CD8-positive, alpha-beta T cell (primary cell): ENCODE measurements at places on chromosomes 1 and 21.

- DNase-seq = no peak
These were observed 445.9 kb downstream of the KIF26B start for GRCh38 chr1:245600658-245601057.

DNA sequence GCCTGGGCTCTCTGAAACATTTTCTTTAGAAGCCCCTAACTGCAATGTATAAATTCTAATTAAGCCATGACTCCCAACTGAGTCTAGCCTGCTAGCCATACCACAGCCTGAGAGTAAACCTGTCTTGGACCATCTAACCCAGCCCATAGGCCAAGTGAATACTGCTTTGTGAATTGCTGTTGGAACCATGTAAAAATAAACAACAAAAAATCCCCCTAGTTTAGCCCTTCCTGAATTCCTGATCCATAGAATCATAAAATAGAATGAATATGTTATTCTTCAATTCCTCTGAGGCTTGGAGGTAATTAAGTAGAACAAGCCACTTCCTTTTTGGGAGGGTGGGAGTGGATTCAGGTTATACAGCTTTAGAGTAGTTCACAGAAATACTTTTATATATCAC is 1496.4 kb downstream of the MRPL39 start:
- no peak for DNase-seq

- no peak for DNase-seq
These were observed 46.6 kb upstream of the ATP1A1 start for GRCh38 chr1:116326486-116326885.

GRCh38 chr1:92934395-92935378 is 26.6 kb downstream of the DIPK1A start:
- no peak for DNase-seq

GRCh38 chr1:175132436-175132835 is 60.1 kb downstream of the KIAA0040 start:
- DNase-seq = no peak

- DNase-seq = peak; percentile 87
These were observed 35.7 kb upstream of the DUSP10 start for GRCh38 chr1:221777431-221778072.

- DNase-seq = no peak
These were observed 397.7 kb downstream of the HLX start for GRCh38 chr1:221276896-221277409.

DNA sequence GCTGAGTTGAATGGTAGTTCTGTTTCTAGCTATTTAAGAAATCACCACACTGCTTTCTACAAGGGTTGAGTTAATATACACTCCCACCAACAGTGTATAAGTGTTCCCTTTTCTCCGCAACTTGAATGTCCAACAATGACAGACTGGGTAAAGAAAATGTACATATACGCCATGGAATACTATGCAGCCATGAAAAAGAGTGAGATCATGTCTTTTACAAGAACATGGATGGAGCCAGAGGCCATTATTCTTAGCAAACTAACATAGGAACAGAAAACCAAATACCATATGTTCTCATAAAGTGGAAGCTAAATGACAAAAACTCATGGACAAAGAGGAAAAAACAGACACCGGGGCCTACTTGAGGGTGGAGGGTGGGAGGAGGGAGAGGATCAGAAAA is 14.8 kb upstream of the TTLL7 start:
- DNase-seq = no peak

DNA sequence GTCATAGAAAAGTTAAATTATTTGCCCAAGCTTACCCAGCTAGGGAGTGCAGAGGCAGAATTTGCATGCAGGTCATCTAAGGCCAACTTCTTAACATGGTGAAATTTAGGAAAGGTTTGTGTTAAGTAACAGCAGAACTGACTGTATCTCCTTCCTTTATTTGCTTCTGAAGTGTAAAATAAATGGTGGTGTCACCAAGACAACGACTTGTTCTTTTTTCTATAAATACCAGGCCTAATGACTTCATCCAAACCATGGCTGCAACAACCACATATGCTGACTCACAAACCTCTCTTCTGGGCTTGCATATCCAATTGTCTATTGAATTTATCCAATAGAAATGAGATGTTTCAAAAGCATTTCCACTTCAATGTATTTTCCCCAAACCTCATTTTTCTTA is 19.1 kb downstream of the COL24A1 start:
- no peak for DNase-seq

DNA sequence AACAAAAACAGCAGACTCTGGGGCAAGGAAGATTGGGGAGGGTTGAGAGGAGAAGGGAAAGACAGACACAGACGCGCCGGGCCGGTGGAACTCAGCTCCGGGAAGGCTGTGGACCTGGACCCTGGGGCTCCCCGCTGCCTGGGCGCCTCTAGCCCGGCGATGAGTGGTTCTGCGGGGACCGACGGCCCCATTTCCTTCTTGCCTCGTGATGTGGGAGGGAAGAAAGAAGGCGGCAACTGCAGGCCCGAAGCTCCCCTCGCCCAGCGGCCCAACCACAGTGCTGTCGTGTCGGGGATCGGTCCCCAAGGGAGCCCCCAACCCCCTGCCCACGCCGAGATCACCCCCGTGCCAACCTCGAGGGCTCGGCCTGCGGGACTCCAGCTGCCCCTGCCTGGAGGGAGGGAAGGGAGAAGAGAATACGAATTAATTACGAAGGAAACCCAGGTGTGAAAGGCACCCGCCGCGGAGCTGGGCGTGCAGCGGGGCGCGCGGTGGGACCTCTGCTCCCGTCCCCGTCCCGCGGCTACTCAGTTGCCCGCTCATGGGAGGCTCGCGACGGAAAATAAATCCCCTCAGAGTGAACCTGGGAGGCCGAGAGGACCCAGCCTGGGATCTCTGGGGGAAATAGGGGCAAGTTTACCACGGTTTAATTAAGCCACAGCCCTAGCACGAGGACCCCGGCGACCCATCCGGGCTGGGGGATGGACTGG is 7.4 kb downstream of the FOXD3 start:
- DNase-seq = peak; percentile 21

DNA sequence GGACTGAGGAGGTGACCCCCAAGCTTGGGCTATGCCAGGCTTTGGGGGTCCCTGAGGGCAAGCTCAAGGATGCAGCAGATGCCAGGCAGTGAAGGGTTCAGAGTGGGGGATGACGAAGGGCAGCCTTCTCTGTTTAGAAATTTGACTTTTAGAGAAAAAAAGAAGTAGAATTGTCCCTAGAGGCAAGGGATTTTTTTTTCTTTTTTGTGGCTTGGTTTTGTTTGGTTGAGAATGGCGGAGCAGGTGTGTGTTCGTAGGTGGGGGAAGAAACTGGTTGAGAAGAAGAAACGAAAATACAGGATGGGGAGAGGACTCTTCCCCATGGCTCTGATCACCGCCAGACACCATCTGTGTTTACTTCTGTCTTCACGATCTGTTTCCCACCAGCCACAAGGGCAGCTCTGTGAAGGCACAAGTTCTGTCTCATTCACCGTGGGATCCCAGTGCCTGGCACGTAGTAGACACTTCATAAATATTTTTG is 8.2 kb downstream of the PLA2G5 start:
- DNase-seq = no peak

- no peak for DNase-seq
These were observed 56.7 kb upstream of the SRP9 start for GRCh38 chr1:225720937-225721336.

DNA sequence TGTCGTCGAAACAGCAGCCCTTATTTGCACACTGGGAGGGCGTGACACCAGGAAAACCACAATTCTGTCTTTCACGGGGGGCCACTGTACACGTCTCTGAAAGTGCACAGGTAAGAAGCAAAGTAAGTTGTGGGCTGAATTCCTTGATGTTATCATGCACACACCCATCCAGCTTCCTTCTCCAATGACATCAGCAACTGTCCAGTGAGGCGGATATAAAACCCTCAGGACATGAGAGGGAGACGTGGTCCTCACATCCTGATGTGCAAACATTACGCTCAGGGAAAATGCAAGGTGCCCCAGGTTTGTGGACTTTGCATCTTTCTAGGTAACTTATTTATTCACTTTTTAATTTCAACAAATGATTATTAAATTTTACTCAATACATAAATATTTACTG is 3.0 kb downstream of the TFF1 start:
- peak; percentile 14 for DNase-seq

GRCh38 chr1:53550201-53550741 is 91.1 kb downstream of the DMRTB1 start:
- DNase-seq = no peak

DNA sequence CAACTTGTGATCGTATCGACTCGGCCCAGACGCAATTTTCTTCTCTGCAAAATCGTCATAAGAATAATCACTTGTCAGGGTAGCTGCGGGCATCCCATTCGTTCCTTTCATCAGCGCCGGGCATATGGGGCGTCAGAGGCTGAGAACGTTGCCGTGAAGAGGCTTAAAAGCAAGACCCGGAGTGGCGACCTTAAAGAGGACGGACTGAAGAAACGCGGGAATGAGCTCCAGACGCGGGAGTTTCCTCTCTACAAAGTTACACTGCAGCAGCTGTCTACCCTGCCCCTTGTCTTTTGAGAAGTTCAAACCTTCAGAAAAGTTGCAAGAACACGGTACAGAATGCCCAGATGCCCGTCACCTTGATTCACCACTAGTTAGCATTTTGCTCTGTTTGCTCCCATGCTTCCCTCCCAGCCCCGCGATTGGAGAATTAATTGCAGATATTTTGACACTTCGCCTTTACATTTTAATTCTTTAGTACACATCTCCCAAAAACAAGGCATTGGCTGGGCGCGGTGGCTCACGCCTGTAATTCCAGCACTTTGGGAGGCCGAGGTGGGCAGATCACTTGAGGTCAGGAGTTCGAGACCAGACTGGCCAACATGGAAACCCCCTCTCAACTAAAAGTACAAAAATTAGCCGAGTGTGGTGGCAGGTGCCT is 967 bp downstream of the CENPS start:
- DNase-seq = no peak

- DNase-seq = no peak
These were observed 2.5 kb downstream of the PDZK1IP1 start for GRCh38 chr1:47187231-47187925.

GRCh38 chr1:226588484-226588883 is 39.9 kb downstream of the STUM start:
- no peak for DNase-seq

GRCh38 chr1:11295905-11296304 is 22.9 kb downstream of the UBIAD1 start:
- no peak for DNase-seq

DNA sequence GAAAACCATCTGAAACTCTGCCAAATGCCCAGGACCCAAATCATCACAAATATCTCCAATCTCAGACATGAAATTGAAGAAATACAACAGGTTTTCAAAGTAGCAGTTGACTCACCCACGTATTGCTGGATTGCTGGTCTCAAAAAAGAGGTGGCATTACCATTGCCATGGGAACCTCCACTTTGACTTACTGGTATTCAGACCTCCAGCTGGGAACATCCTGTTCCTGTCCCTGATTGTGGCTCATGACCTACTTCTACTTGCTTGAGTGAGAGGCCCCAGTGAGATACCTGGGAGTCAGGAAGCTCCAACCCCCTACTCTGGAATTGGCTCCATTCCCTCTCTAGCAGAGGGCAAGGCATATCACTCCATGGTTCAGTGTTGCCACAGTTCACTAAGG is 64.6 kb downstream of the NMNAT2 start:
- DNase-seq = no peak

- no peak for DNase-seq
These were observed 357.8 kb downstream of the SIPA1L2 start for GRCh38 chr1:232271991-232272589.

GRCh38 chr1:24805534-24806301 is 60.5 kb downstream of the CLIC4 start:
- no peak for DNase-seq

- no peak for DNase-seq
These were observed 130.0 kb downstream of the HS2ST1 start for GRCh38 chr1:87044424-87044823.

DNA sequence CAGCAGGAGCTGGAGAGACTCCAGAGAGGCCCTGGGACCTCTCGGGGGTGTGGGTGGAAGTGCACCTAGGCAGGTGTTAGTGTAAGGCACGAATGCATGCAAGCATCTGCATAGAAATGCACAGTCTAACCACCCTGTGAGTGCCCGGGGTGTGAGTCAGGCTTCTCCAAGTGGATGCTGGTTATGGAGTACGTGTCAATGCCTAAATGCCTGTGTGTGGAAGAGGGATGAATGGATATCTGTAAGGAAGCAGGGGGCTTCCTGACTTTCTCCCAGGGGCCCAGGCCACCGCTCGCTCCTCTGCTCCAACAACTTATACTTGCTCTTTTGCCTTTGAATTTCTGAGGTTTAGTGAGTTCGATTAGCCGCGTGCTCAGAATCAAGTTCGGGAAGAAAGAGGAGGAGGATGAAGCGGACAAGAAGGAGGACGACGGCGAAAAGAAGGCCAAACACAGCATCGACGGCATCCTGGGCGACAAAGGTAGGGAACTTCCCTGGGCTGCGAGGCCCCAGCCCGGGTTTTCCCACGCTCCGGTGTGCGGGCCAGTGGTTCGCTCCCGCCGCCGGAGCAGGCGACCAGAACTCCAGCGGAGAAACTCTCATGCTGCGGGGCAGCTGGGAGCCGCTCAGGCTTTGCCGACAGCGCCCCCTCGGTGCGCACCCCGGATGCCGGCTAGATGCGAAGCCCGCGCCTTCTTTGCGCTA is 5.4 kb downstream of the PAX7 start:
- DNase-seq = no peak

GRCh38 chr1:64112281-64112680 is 91.1 kb upstream of the UBE2U start:
- DNase-seq = no peak

GRCh38 chr1:241235256-241235897 is 121.6 kb downstream of the RGS7 start:
- no peak for DNase-seq

GRCh38 chr1:207844371-207844770 is 66.6 kb downstream of the CD34 start:
- DNase-seq = no peak

- DNase-seq = no peak
These were observed 101.9 kb downstream of the PLPP3 start for GRCh38 chr1:56477164-56478111.

GRCh38 chr1:109864047-109864822 is 46.4 kb upstream of the CSF1 start:
- DNase-seq = no peak

- no peak for DNase-seq
These were observed 891.8 kb upstream of the NCAM2 start for GRCh38 chr21:20106368-20106767.

GRCh38 chr1:40985875-40986274 is 6.4 kb downstream of the CTPS1 start:
- no peak for DNase-seq
